ENCODE measurements at places on chromosomes 7 and 10.

- DNase-seq: no peak
Measured at GRCh38 chr10:114779803-114780576, 41.6 kb upstream of the FHIP2A start.

DNA sequence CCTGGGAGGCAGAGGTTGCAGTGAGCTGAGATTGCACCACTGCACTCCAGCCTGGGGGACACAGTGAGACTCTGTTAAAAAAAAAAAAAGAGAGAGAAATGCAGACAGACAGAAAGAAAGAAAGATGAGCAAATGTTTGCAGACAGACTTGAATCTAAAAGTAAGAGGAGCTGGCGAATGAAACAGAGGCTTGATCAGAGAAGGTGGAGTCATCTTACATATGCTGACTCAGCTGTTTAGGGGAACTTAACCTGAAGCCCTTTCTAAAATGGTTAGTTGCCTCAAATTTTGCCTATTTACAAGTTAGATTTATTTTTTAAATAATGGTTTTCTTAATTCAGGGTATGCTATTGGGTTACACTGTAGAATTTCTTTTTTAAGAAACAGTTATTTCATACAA, 5.4 kb downstream of the FAM171A1 start:
- no peak for DNase-seq

- DNase-seq: no peak
Measured at GRCh38 chr7:28908775-28909174, 49.4 kb downstream of the TRIL start.

DNA sequence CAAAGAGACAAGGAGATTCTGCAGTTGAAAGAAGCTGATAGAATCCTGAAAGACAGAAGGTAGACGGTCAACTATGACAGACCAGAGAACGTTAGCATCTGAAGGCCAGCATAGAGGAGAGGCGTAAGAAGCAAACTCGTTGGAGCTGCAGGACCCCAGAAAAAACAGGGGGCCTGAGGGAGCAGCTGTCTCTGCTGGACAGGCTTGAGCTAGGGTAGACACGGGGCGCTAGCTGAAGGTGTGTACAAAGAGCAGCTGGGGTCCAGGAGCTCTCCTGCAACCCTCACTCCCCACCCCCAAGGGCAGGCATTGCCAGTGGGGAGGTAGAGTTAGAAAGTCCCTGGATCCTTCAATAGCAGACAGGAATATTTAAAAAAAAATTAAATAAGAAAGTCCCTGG, 14.6 kb upstream of the GDI2 start:
- DNase-seq: no peak

- no peak for DNase-seq
Measured at GRCh38 chr7:133258174-133258573, 5.3 kb downstream of the EXOC4 start.

DNA sequence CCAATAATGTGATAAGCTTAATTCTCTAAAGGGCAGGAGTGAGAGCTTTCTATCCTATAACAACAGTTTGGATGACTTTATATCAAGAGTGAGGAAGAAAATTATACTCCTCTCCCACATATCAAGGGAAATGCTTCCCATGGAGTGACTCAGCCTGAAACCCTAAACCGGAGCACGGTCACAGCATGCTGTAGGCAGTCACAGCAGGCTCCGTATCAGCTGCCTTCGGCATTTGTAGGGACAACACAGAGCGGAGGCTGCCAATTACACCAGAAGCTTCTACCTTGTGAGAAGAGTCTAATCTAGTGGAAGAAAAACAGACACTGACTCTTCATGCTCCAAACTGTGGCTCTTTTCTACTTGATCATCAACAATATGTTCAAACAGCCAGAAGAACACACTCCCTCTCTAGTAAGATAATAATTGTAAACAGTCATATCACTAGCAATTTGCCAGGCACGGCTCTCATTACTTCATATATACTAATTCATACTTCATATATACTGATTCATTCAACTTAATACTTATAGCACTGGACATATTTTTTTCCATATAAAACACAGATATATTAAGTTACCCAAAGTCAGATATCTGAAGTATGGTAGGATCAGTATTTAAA, 65.9 kb downstream of the DGKB start:
- no peak for DNase-seq

- DNase-seq: no peak
Measured at GRCh38 chr10:125284875-125285597, 124.7 kb upstream of the CTBP2 start.

DNA sequence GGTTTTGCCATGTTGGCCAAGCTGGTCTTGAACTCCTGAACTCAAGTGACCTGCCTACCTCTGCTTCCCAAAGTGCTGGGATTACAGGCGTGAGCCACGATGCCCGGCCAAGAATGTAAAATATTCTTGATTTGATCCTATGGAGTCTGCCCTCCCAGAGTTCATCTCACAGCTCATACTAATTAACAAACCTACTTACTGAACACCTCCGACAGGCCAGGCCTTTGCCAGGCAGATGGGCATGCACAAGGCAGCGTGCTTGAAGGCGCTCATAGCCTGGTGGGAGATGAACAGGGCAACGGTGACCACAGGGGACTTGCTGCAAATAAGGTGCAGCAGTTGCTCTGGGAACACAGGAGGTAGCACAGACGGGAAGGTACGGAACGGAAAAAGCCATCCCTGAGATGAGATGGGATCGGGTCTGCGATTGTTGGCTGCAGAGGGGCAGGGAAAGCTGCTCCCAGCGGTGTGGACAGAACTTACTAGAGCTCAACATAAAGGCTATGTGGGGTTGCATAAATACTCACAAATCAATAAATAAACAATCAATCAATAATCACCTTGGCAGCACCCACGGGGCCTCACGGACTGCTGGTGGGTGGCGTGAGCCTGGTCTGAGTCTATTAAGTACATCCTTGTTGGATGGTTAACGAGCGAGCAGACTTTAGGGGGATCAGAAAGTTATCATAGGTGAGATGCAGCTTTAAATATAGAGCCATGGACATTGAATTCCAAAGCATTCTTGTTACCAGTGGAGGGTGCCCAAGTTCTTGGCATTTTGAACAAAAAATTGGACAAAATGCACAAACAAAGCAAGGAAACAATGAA, 4.7 kb downstream of the ACBD7 start:
- no peak for DNase-seq

GRCh38 chr7:128963327-128963757, 25.6 kb downstream of the IRF5 start:
- DNase-seq: no peak

DNA sequence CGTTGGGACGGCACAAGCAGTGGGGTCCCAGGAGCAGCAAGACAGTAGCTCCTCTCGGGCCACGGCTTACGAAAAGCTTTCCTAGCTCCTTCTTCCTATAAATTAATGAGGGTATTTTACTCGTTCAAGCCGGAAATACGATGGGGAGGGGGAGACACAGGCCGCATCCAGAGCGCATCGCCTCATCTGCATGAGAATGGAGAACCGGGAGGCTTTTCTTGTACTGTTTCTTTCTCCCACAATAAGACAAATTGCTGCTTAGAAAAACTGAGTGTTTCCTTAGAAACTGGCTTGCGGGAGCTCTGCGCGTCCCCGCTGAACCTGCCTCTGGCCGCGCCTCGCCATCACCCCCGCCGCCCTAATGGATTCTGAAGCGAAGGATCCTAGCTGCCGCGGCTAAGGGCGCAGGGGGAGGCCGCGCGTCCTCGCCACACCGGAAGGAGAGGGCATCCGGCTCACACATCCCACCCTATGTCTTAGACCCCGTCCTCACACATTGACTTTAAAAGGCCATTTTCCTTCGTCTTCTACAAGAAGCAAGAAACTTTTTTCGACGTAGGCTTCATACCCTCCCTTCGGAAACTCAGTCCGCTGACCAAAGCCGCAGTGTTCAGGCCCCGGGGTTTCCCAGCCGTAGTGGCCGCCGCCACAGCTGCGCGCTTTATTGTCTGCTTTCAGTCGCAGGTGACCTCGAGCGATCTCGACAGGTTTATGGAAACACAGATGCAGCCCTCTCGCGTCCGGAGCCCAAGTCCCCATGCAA, 8.8 kb downstream of the NXPH1 start:
- DNase-seq: no peak

GRCh38 chr10:29618341-29619171, 16.2 kb downstream of the SVIL start:
- no peak for DNase-seq

DNA sequence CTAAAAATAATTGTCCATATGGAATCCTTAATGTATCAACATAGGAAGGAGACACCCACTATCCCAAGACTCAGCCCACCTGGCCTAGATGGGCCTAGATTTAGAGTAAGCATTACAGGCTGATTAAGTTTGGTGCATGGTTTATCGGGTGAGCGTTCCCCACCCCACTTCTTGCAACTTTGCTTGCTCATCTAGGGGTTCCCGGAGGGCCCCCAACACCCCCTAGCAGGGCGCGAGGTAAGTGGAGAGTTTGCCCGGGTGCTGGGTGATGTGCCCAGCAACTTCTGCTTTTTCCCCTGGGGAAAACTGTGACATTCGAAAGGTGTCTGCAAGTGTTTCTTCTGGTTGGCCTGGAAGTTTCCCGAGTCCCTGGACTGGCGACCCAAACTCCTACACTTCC, 31.7 kb downstream of the SKIDA1 start:
- DNase-seq: no peak

Data from stimulated activated CD4-positive, alpha-beta T cell treated with anti-CD3 and anti-CD28 coated beads, Interleukin-4, amount 100 ng/mL, for 4 hours (primary cell).